Activated CD4-positive, alpha-beta T cell treated with anti-CD3 and anti-CD28 coated beads for 24 hours (primary cell): ENCODE measurements at places on chromosomes 2 and 18.

DNA sequence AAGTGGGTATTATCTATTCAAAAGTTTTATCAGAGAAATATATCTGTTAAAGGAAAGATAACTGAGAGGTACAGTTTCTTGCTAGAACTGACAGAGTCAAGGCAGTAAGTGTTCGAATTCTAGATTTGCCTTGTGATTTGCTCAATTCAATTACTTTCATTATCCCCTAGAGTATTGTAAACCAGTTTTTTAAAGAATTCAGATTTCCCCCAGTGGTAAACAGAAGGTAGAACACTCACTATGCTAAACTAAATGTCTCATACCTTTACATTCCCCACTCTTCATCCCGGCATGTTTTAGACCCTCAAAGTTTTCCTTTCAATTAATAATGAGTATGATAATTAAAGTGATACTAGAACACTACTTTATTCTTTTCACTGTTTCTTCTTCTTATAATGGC is 28.6 kb downstream of the TTC21B start:
- no peak for DNase-seq

GRCh38 chr2:191835539-191836350 is 11.1 kb downstream of the CAVIN2 start:
- no peak for DNase-seq

- DNase-seq: no peak
Measured at GRCh38 chr2:191190435-191190834, 39.6 kb upstream of the STAT4 start.

DNA sequence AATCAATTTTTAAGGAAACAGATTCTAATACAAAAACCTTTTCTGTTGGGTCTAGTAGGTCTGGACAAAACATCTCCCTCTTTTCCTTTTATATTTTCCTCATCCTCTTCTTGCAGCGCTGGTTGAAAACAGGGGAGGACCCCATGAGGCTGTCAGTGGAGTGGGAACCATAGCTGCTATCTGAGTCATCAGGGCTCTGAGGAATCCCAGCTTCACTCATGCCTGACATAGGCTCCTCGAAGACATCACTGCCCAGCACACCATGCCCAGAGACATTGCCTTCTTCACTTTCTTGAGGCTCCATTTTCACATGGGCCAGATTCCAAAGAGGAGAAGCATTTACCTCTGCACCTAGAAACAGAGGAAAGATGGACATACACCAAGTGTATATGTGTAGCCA is 10.0 kb downstream of the SUPT7L start:
- no peak for DNase-seq

- no peak for DNase-seq
Measured at GRCh38 chr18:79554945-79555645, 124.5 kb upstream of the CTDP1 start.

- no peak for DNase-seq
Measured at GRCh38 chr2:181627545-181627944, 29.4 kb downstream of the CERKL start.

- no peak for DNase-seq
Measured at GRCh38 chr18:36160959-36161371, 26.3 kb upstream of the MOCOS start.
